ENCODE measurements at places on chromosomes 7 and 10. TPM values are rescaled to one million over a fixed set of nuclear protein-coding genes. Genes with fewer than 3 reads are reported as not detected.

The HIF1AN gene
- 8.5 TPM for total RNA-seq

The SMO gene
- total RNA-seq, result 33.5 TPM

The TMEM236 gene
- under 0.01 TPM for total RNA-seq

The MKX gene
- 0.57 TPM for total RNA-seq

The RFC2 gene
- total RNA-seq, result 8.8 TPM

The PRKRIP1 gene
- 11.4 TPM for total RNA-seq

All from smooth muscle cell of bladder (primary cell).